ENCODE measurements at places on chromosomes 6 and 20. TPM values are rescaled to one million over a fixed set of nuclear protein-coding genes. Genes with fewer than 3 reads are reported as not detected.

Gene SLCO4A1
- total RNA-seq, result 67.3 TPM

Gene TCFL5
- 5.8 TPM for total RNA-seq

Gene PRPH2
- total RNA-seq, result not detected

Gene RANBP9
- total RNA-seq, result 52.6 TPM

Gene CRISP3
- not detected for total RNA-seq

Gene SAMD5
- 0.05 TPM for total RNA-seq

Gene EYS
- not detected for total RNA-seq

Gene SIGLEC1
- total RNA-seq, result not detected

Gene ECT2L
- total RNA-seq, result not detected

Gene JAG1
- total RNA-seq, result 1.1 TPM

Gene BNIP5
- not detected for total RNA-seq

Gene ULBP3
- total RNA-seq, result 0.57 TPM

DNA sequence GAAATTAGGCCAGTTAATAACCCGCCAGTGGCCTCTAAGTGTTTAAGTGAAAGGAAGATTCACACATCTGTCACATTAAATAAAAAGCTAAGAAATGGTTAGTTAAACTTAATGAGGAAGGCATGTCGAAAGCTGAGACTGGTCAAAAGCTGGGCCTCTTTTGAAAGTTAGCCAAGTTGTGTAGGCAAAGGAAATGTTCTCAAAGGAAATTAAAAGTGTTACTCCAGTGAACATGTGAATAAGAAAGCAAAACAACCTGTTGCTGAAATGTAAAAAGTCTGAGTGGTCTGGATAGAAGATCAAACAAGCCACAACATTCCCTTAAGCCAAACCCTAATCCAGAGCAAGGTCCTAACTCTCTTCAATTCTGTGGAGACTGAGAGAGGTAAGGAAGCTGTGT is 10.9 kb upstream of the MTRF1L start:
- DNase-seq, result no peak

GRCh38 chr20:63606686-63607085 is 20.2 kb downstream of the GMEB2 start:
- DNase-seq, result no peak

- no peak for DNase-seq
Observed at GRCh38 chr6:90820436-90820835, 233.6 kb upstream of the MAP3K7 start.

GRCh38 chr20:25574411-25574810 is 10.9 kb downstream of the NINL start:
- no peak for DNase-seq

GRCh38 chr20:34595377-34596184 is 37.1 kb downstream of the MAP1LC3A start:
- DNase-seq, result no peak

DNA sequence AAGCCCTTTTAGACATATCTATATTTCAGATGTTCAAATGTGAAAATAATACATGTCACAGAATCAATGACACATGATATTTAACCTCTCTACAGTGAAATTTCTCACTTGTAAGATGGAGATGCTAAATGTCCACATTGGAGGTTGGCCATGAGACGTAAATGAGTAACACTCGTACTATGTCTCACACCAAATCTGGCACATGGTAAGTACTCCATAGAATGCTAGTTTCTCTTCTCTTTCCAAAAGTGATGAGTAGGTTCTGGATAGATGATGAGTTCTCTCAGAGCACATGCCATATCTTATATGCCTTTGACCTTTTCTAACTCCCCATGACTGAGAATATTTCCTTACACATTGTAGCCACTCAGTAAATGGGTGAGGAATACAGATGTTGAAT is 17.7 kb downstream of the GFOD1 start:
- no peak for DNase-seq

- no peak for DNase-seq
Observed at GRCh38 chr6:44960898-44961297, 367.2 kb upstream of the RUNX2 start.

GRCh38 chr20:13909067-13909466 is 81.3 kb downstream of the SEL1L2 start:
- no peak for DNase-seq

DNA sequence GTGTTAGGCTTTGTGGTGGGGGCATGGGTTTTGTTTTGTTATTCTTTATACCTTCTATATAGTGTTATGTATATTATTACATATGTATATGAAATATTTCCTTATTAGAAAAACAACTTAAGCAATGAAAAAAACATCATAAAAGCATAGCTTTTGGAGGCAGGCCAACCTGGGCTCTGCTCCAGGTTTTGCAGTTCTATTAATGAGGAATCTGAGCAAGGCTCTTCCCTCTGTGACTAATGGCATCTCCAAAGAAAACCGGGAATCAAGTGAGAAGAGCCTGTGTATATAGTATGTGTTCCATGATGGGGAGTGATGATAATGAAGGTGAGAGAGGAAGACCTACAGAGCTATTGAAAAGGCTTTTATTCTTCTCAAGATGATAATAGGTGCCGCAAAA is 291.1 kb downstream of the CLIC5 start:
- no peak for DNase-seq

GRCh38 chr6:157650261-157650640 is 172.8 kb upstream of the SNX9 start:
- DNase-seq, result no peak

DNA sequence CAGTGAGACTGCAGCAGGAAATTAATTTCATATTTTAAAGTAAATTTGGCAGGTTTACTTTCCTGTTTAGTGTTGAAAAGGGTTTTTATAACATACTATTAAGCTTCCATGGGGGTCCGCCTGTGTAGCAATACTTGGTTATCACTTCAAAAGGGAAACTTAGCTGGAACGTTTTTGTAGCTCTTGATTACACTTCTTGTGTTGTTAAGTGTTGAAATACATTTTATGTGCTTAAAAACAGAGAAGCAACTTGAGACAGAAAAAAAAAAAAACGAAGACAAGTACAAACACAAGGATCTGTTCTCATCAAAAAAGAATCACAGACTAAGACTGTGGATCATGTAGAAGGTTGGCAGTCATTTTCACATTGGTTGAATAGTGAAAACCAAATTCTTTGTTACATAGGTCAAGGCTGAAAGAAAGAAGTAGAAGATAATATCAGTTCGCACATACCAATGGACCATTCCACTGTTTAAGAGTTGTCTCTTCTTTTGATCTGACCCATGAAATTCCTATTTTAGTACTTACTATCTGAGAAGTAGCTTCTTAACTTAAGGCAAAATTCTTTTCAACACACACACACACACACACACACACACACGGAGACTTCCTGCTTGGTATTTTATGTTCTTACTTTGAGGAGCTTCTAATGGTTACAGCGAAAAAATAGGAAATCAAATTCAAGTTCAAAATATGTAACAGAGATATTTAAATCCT is 113.9 kb upstream of the SLC35B3 start:
- DNase-seq, result no peak

DNA sequence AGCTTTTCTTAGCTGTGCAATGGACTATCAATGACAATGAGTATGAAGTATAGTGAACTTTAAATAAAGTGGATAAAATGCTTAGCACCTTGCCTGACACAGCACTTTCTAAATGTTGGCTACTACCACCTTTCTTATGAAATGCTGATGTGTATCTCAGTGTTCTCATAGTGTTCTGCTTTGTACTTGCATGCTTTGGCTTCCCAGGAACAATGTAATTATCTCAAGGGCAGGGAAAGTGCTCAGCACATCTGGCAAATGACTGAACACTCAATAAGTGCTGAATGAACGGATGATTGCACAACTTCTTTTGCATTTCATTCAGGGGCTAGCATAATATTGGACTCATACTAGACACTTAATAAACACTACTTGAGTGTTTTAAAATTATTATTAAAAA is 28.2 kb upstream of the NOX3 start:
- no peak for DNase-seq

- no peak for DNase-seq
Observed at GRCh38 chr6:158174514-158174913, 6.4 kb downstream of the GTF2H5 start.

- DNase-seq, result no peak
Observed at GRCh38 chr6:13012296-13012695, 295.7 kb downstream of the PHACTR1 start.

- no peak for DNase-seq
Observed at GRCh38 chr20:8447262-8448120, 315.4 kb downstream of the PLCB1 start.

DNA sequence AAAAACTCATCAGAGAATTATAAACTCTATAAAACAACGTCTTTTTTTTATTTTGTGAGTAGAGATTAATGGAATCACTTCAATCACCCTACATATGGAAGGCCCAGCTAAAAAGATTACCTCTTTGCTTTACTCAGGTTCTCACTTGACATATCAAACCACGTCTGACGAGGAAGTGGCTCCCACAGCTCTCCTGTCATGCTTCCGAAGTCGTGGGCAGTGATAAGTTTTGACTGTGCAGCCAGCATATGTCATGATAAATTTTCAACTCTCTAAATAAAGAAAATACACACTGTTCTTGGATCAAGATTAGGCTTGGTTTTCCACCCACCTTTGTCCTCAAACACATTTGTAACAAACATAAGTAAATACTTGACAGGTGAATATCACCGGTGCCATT is 279.5 kb upstream of the RNF217 start:
- no peak for DNase-seq

DNA sequence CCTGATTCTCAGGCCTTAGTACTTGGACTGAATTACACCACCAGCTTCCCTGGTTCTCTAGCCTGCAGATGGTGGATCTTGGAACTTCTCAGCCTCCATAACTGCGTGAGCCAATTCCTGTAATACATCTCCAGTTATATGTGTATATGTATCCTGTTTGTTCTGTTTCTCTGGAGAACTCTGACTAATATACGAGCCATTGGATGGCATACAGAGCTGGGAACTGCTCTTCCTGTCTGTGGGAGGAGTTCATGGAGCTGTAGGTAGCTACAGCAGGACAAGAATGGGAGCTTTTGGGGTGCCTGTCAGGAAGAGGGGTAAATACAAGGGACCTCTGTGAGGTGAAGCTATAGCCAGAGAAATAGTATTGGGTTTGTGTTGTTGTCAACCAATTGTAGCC is 41.2 kb downstream of the TMEM14A start:
- no peak for DNase-seq

DNA sequence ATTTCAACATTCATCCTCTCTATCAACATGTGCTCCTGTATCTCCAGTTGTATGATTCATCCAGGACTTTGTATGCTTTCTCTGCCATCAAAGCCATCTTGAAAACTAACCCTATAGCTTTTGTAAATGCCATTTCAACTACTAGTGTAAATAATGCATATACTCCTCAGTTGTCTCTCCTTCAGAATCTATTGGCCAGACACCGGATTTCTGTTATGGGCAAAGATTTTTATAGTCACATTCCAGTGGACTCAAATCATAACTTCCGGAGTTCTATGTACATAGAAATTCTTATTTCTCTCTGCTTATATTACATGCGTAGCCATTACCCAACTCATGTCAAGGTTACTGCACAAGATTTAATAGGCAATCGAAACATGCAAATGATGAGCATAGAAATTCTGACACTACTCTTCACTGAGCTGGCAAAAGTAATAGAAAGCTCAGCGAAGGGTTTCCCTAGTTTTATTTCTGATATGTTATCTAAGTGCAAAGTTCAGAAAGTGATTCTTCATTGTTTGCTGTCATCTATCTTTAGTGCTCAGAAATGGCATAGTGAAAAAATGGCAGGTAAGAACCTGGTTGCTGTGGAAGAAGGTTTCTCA is 54.8 kb downstream of the PGM3 start:
- no peak for DNase-seq
